ENCODE measurements at places on chromosomes 1 and 21. TPM values are rescaled to one million over a fixed set of nuclear protein-coding genes. Genes with fewer than 3 reads are reported as not detected.

The TNFAIP8L2 gene
- total RNA-seq = 5.7 TPM

The NR0B2 gene
- not detected for total RNA-seq

The TGFB2 gene
- total RNA-seq = 1.6 TPM

The PKLR gene
- total RNA-seq = not detected

The MYBPH gene
- total RNA-seq = 0.66 TPM

The CAPN9 gene
- total RNA-seq = not detected

The FOXE3 gene
- total RNA-seq = not detected

The CYP4X1 gene
- total RNA-seq = 307 TPM

The CFHR3 gene
- total RNA-seq = not detected

The STYXL2 gene
- total RNA-seq = 0.33 TPM

The SLC35F3 gene
- total RNA-seq = not detected

The AIRE gene
- not detected for total RNA-seq

DNA sequence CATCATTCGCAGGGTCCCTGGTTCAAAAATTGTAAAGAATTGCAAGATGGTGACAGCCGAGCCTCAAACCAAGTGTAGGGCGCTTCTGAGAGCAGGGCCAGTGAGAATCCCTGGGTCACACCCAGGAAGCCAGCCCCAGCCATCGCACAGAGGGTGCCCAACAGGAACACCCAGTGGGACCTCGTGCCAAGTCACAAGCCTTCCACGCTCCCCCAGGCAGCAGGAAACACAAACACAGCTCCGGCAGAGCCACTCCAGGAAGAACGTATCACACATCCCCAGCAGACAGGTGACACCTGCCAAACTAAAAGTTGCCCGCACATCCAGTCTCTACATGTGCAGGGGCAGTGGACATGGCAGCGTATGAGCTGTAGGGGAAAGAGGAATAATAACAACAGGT, 20.2 kb downstream of the DHRS3 start:
- H3K4me3 ChIP-seq = no peak overlapping the region
- peak; percentile 91 for DNase-seq
- H3K36me3 ChIP-seq = no peaks in the 10 kb centered on the region
- peaks cover 47% of the 10 kb centered on the region for H3K4me1 ChIP-seq
- H3K27ac ChIP-seq = peak overlapping the region; percentile 96

GRCh38 chr1:231421546-231421970, 529 bp downstream of the EGLN1 start:
- H3K4me3 ChIP-seq = peak overlapping the region; percentile 70
- H3K27ac ChIP-seq = peak overlapping the region; percentile 94
- no peaks in the 10 kb centered on the region for H3K27me3 ChIP-seq
- DNase-seq = no peak
- no peaks in the 10 kb centered on the region for H3K36me3 ChIP-seq
- H3K4me1 ChIP-seq = no peaks in the 10 kb centered on the region

DNA sequence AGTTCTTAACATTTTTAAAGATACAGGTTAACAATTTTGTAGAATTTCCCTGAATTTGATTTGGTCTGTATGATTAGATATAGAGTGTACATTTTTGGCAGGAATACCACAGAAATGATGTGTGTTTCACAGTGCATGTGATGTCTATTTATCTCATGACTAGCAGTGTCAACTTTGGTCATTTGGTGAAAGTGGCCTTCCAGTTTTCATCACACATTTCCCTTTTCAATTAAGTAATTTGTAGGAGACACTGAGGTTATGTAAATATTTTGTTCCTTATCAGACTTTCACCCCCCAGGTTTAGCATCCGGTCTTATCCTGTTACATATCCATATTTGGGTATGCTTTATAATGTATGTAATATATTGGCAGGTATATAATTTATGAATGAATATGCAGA, 41.8 kb downstream of the MAP3K7CL start:
- DNase-seq = no peak
- H3K27ac ChIP-seq = no peak overlapping the region
- no peaks in the 10 kb centered on the region for H3K36me3 ChIP-seq
- peaks cover 8% of the 10 kb centered on the region for H3K4me1 ChIP-seq

- no peaks in the 10 kb centered on the region for H3K4me1 ChIP-seq
- no peaks in the 10 kb centered on the region for H3K27me3 ChIP-seq
- H3K27ac ChIP-seq = no peak overlapping the region
These were observed 38.5 kb downstream of the CRB1 start for GRCh38 chr1:197306381-197307062.

DNA sequence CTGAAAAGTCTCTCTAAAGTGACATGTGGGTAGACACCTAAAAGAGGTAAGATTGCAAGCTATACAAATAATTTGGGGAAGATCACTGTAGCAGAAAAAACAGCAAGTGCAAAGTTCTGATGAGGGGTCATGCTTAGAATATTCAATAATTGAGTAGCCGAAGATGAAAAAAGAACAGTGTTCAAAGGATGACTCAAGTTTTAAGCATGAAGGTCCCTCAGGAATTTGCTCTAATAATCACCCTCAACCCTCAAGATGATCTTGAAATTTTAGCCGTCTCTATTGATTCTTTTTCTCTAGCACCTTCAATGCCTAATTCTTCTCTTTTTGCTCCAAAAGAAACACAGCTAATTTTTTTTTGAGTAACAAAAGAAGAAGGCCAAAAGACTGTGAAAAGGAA, 190.6 kb upstream of the ZNHIT6 start:
- H3K27me3 ChIP-seq = no peaks in the 10 kb centered on the region
- no peaks in the 10 kb centered on the region for H3K4me1 ChIP-seq
- no peak overlapping the region for H3K27ac ChIP-seq

DNA sequence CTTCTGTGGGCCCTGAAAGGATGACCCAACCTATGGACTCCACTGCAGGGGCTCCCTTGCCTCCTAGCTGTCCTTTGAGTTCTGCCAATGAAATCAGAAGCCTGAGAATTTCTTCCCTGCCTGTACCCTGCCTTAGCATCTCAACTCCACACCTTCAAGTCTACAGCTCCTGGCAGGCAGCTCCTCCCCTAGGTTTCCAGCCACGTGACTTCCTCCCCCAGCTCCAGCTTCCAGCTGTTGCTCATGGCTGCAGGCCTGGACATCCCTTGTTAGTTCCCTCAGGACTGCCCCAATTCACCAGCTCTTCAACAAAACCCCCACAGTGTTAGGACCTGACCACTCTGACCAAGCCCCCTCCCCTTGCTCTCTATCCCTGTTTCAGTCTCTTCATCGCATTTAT, 2.4 kb downstream of the RCAN1 start:
- H3K27ac ChIP-seq = no peak overlapping the region
- H3K4me1 ChIP-seq = peaks cover 10% of the 10 kb centered on the region
- no peak for DNase-seq

DNA sequence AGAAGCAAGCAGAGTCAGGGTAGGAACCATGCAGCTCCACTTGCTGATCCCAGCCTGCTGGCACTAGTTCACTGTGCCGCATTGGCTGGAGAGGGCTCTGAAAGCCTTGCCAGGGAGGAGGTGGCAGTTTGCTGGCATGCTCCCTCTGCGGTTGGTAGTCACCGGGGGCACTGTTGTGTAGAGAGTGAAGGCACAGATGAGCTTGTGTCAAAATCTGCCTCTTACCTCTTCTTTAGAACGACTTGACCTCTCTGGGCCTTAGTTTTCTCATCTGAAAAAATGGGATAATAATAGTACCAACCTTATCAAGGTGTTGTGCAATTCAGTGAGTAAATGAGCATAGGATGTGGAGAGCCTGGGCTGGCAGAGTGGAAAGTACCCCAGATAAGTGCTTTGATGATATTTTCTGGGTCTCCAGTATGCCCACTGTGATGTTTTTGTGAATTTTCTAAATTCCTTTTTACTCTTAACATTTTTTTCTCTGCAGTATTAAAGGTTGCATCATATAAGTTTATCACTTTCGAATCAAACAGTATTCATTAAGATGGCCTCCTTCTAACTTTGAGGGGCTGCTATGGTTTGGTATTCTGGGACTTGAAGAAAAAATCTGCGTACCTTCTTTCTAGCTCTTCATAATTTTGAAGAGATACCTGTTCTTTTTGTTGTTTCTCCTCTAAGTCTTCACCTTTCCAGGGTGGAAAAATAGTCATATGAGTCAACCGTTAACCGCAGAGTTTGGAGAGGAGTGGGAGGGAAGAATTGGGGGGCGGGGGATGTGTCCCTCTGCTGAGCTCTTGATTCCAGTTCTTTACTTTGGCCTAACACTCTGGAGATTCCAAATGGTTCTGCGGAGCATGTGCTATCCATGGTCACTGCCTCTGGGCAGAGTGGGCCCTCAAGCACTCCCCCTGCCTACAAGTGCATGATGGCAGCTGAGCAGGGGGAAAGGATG, 26.8 kb downstream of the SZRD1 start:
- DNase-seq = peak; percentile 24
- H3K27ac ChIP-seq = no peak overlapping the region
- H3K27me3 ChIP-seq = no peaks in the 10 kb centered on the region
- H3K4me3 ChIP-seq = no peak overlapping the region

GRCh38 chr1:198024782-198025181, 107.6 kb downstream of the LHX9 start:
- H3K27ac ChIP-seq = no peak overlapping the region
- no peak overlapping the region for H3K4me3 ChIP-seq
- H3K27me3 ChIP-seq = no peaks in the 10 kb centered on the region
- DNase-seq = no peak
- H3K4me1 ChIP-seq = no peaks in the 10 kb centered on the region
- no peaks in the 10 kb centered on the region for H3K36me3 ChIP-seq

DNA sequence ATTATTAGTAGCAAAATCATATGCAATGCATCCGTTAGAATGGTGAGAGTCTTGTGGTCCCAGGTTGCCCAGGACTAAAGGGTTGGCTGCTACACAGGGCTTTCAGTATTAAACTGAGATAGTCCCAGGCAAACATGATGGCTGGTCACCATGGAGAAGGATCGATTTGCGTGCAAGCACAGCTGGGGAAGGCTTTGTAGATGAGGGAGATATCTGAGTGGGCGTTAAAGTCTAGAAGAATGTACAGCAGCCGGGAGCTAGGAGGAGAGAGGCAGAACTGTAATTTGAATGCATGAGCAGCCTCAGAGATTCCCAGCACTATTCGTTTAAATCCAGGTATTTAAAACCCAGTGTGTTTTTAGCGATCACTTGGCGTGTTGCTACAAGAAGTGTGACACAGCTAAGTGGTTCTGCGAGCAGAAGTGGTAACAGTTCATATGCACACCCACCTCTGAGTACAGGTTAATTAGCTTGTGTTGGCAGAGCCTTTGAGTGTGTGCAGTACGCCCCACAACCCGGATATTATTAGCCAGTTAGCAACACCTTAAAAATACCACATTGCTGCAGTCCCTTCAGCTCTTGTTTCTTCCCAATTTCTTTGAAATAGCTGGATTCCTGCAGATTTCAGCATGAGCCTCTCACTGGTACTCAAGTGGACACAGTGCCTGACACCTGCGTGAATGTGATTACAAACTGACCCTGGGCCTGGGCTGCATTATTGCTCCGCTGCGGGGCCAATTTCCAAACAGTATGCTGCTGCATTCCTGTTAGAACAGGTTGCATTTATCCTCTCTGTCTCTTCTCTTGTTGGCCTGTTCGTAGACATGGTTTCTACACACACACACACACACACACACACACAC, 67.2 kb upstream of the SCAF4 start:
- no peaks in the 10 kb centered on the region for H3K4me1 ChIP-seq
- H3K36me3 ChIP-seq = no peaks in the 10 kb centered on the region

DNA sequence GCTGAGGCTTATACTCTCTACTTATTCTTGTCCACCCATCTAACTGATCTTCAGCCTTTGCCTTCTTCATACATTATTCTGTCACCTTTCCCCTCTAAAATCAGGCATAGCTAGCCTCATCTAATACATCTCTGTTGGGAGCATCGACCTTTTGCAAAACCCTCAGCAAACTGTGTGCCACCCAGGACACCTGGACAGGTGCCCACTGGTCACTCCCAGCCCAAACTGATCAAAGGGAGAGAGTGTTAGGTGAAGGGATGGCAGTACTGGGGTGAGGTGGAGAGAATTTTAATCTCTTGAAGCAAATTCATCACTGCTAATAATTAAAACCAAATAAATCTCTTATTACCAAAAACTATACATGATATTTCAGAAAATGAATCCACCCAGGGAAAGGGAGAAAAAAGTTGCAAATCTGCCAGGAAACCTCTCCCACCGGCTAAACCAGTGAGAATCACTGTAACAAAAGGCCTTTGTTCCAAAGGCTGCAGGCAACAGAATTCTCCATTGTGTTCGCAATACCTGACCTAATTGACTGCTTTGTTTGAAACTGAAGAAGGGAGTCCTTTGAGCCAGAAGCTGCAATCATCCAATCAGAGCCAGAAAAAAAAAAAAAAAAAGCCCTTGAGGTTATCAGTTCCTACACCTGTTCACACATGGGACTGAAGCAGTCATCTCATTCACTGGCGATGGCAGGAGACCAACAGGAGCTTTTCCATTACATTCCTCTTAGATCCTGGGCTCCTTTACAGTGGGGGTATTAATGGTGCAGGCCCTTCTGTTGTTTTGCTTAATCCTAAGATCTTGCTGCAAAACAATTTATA, 172.6 kb downstream of the APP start:
- H3K4me3 ChIP-seq = no peak overlapping the region
- no peaks in the 10 kb centered on the region for H3K36me3 ChIP-seq

- H3K27me3 ChIP-seq = no peaks in the 10 kb centered on the region
- no peaks in the 10 kb centered on the region for H3K36me3 ChIP-seq
- H3K4me3 ChIP-seq = no peak overlapping the region
- no peaks in the 10 kb centered on the region for H3K4me1 ChIP-seq
These were observed 109.6 kb downstream of the VPS13D start for GRCh38 chr1:12339396-12339795.

GRCh38 chr1:159652506-159652905, 61.9 kb downstream of the CRP start:
- no peak for DNase-seq
- H3K36me3 ChIP-seq = no peaks in the 10 kb centered on the region
- H3K4me3 ChIP-seq = no peak overlapping the region
- no peak overlapping the region for H3K27ac ChIP-seq
- H3K4me1 ChIP-seq = no peaks in the 10 kb centered on the region

- H3K36me3 ChIP-seq = no peaks in the 10 kb centered on the region
- DNase-seq = no peak
- no peaks in the 10 kb centered on the region for H3K27me3 ChIP-seq
- H3K27ac ChIP-seq = peak overlapping the region; percentile 84
- H3K4me3 ChIP-seq = no peak overlapping the region
These were observed 78.9 kb downstream of the CD46 start for GRCh38 chr1:207830788-207831187.

DNA sequence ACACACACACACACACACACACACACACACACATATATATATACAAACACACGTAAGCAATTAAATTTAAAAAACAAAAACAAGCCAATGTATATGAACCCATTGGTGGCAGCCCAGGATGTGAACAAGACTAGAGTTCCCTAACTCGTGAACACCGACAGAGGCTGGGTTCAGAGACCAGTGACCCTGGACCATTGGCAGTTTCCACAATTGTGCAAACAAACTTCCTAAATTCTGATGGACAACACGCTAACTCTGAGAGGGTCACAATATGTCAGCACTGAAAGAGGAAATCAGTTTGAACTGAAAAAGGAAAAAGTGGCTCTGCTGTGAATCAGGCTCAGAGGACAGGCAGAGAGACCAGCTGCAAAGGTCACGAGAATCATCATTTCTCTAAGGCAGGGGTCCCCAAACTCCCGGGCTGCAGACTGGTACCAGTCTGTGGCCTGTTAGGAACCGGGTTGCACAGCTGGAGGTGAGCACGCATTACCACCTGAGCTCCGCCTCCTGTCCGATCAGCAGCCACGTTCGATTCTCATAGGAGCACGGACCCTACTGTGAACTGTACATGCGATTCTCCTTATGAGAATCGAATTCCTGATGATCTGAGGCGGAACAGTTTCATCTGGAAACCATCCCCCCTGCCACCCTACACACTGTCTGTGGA, 50.5 kb upstream of the ERO1B start:
- no peak overlapping the region for H3K27ac ChIP-seq
- no peaks in the 10 kb centered on the region for H3K36me3 ChIP-seq
- no peaks in the 10 kb centered on the region for H3K4me1 ChIP-seq
- no peaks in the 10 kb centered on the region for H3K27me3 ChIP-seq
- H3K4me3 ChIP-seq = no peak overlapping the region
- DNase-seq = no peak
